Right cardiac atrium (tissue), 5 donors: ENCODE measurements at places on chromosomes 2 and 18.

DNA sequence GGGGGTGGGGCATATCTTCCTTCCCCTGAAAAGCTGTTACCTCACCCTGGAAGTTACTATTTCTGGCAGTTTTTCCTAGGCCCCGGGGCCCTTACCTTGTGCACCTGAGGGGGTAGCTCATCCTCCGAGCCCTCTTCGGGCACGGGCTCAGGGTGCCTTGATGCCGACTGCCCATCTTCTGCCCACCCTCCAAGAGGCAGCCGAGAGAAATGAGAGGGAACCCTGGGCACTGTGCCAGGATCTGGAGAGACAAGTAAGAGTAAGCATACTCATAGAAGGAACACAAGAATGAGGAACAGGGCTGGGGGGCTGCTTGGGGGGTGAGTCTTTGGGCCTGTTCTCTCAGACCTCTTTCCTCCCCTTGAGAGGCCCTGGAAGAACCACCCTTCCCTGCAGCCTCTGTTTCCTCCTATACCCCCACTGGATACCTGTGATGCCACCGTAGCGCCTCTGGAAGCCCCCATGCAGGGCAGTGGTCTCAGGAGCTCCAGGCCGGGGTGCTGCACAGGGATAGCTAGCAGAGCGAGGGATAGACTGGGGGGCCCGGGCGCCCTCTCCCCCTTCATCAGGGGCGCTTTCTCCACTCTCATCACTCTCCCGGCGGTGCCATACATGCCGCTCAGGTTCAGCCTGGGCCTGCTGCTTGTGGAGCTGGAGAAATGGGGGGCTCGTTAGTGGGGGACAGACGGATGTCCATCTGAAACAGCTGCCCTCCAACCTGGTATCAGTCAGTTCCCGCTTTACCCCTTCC, 2.1 kb upstream of the ABCB6 start:
- DNase-seq: no peak

GRCh38 chr2:120641366-120641771, 94.3 kb upstream of the GLI2 start:
- DNase-seq: no peak

- no peak for DNase-seq
Observed at GRCh38 chr18:37019157-37019827, 190.4 kb downstream of the KIAA1328 start.

GRCh38 chr2:62587592-62587991, 81.6 kb upstream of the TMEM17 start:
- no peak for DNase-seq

DNA sequence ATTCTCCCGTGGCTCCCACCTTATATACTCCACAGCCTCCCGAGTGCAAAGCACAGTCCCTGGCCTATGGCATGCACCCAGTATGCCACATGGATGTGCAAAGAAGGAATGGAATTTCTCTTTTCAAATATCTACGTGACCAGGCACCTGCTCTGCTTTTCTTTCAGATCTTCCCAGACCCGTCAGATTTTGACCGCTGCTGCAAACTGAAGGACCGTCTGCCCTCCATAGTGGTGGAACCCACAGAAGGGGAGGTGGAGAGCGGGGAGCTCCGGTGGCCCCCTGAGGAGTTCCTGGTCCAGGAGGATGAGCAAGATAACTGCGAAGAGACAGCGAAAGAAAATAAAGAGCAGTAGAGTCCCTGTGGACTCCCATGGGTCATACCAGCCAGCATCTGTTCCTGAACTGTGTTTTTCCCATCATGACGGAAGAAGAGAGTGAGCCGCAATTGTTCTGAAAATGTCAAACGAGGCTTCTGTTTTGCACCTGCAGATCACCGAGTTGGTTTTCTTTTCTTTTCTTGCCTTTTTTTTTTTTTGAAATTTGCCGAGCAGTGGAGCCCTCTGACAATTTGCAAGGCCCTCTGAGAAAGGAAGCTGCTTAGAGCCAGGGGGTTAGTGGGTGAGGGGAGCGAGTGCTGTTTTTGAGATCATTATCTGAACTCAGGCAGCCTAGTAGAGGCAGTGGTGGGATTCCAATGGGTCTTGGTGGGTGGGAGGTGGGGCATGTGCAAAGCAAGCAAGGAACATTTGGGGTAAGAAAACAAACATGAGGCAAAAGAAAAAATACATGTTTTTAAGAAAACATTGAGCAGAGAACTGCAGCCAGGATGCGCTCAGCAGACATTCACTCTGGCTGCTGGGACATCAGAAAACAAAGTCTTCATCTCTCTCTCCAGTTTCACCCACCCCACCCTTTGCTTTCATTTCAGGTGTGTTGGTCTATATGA, 26.2 kb downstream of the LBH start:
- DNase-seq: no peak

DNA sequence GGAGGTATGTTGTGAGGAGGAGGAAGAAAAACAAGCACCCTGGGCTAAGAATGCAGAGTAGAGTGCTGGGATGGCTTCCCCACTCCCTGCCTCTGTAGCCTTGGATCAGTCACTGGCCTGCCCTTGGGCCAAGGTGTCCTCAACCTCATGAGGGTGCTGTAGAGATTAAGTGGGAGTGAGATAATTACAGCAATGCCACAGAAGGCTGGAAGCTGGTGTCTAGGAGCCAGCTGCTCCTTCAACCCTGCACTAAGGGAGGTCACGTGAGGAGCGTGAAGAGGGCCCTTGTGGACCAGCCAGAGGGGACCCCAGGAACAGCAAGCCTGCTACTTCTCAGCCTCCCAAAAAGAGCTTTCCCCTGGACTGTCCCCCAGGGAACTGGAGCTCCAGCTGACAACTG, 95.2 kb downstream of the TTC32 start:
- no peak for DNase-seq

DNA sequence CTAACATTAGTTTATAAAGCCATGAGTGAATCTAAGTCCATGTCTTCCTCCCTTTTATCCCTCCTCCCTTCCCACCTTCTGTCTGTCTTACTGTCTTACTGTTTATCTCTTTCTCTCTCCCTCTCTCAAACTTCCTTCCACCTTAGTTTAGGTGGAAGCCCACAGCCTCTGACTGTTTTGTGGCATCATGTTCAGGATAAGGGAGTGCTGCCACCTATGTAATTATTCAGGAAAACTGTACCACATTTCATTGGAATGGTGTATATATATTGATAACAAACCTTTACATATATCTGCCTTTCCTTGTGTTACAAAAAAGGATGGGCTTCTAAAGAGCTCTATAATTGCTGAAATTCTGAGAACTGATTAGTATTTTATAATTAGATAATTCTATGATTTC, 48.7 kb downstream of the NETO1 start:
- no peak for DNase-seq

DNA sequence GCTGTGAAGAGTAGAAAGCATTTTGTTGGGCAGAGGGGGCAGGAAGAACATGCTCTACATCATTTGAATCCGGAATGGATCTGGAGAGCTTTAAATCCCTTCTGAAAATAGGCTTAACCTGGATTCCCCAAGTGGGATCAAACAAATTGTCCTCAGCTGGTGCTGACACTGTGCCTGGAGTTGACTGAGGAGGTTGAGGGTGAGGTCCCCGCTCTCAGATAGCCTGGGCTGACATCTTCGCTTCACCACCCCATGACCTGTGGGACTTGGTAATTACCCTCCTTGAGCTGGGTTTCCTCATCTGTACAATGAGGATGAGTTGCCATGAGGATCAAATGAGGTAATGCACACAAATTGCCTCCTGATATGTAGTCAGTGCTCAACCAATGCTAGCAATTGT, 117.8 kb upstream of the SMAD2 start:
- DNase-seq: no peak

GRCh38 chr2:207227749-207228145, 62.0 kb upstream of the KLF7 start:
- DNase-seq: no peak

DNA sequence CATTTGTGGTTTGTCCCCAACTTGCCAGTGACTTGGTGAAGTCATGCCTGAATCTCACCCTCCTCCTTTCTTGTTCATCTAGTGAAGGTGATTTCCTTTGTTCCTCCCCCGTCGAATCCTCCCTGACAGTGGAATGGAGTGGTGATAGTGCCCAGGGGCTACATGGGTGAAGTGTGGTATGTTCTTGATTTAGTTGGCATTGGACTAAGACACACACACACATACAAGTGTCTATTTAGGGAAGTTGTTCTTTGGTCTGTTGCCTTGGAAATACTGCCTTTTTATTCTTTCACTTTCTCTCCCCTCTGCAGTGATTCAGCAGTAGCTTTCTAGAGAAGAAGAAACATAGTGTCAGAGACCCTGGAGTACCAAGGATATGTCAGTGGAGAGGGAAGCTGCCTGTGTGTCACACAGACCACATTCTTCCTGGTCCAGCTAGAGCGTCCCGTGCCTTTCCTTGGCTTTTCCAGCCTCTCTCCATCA, 10.9 kb downstream of the INPP4A start:
- no peak for DNase-seq

DNA sequence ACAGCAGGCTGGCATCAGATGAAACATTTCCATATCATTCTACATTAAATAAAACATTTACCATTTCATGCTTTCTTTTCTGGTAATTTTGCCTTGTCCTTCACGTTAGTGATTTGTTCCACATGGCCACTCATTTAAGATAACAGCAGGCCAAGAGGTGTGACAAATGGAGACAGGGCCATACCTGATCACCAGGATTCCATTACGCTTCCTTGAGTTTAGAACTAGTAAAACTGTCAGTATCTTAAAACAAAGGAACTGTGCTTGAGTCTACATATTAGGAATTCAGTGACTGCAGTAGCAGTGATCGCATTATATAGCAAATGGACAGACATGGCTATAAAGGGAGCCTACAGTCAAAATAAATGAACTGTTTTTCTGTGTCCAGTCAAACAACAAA, 155.1 kb upstream of the FSHR start:
- DNase-seq: no peak

DNA sequence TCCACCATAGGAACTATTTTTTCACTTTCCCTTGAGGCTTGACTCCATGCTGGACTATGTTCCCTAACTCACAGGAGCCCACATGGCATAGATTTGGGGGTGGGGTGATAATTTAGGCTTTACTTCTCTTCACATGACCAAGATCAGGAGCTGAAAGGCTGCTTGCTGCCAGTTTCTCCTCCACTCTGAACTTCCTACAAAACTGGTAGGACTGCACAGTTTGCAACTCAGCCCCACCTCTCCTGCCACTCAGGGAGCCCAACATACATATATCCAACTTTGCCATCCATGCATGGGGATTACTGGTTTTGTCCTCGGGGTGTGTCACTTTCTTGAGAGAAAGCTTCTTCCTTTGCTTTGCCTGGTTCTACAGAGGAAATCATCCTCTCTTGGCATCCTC, 14.2 kb downstream of the INO80D start:
- no peak for DNase-seq

DNA sequence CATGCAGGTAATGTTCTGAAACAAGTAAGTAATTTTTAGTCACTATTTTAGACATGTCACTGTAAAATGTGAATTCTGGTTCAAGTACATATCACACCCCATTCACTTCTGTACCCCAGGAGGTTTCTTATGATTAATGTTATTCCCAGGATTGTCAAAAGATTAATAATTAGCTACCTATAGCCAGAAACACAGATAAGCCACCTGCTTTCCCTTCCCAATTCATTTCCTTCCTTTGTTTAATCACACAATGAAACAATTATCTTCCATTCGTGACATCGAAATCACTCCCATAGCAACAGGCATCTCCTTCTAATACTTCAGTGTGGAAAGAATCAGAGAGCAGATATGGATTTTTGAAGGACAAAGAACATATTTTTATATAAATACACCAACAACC, 1650.3 kb upstream of the CELF4 start:
- no peak for DNase-seq
